Central memory CD8-positive, alpha-beta T cell (primary cell): ENCODE measurements at places on chromosomes 13 and 19.

DNA sequence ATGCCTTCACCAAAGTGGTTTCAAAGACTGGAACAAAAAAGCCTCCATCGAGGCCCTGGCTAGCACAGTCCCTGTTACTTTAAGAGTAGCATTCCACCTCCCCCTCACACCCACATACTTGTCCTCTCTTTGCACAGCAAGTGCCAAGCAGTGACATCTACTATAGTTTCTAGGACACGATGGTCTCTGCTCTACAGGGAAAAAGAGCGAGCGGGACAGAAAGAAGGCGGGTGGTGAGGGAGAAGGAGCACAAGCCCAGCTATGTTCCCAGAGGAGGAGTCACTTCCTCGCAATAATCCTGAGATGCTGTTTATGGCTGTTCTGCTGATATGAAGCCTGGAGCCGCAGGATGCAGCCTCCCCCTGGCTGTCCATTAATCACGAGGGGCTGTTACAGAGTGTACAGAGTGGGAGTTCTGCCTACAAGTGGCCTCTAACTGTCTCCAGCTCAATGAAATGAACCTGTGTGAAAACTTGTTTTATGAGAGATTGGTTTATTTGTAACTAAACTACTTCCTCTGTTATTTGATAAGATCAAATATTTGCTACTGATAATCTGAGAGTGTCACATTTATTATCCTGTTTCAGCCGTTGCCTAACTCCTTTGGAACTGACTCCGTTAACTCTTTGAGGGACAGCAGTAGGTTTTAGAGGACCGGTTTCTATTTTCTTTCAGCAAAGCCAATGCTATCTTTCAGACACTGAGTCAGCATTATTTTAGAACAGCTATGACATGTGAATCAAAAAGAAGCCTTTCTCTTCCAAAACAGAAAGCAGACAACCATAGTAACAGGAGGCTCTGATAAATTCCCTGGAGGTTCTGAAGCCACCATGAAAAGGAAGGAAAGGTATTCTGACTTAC is 208.0 kb downstream of the SPRY2 start:
- no peaks in the 10 kb centered on the region for H3K27me3 ChIP-seq
- H3K36me3 ChIP-seq, result no peaks in the 10 kb centered on the region
- H3K4me3 ChIP-seq, result no peak overlapping the region
- no peak for DNase-seq
- H3K4me1 ChIP-seq, result no peaks in the 10 kb centered on the region
- no peak overlapping the region for H3K27ac ChIP-seq

GRCh38 chr19:49555600-49556411 is 24.6 kb downstream of the NOSIP start:
- no peaks in the 10 kb centered on the region for H3K27me3 ChIP-seq
- H3K4me3 ChIP-seq, result peak overlapping the region; percentile 68
- H3K36me3 ChIP-seq, result peaks cover 42% of the 10 kb centered on the region
- DNase-seq, result peak; percentile 40

DNA sequence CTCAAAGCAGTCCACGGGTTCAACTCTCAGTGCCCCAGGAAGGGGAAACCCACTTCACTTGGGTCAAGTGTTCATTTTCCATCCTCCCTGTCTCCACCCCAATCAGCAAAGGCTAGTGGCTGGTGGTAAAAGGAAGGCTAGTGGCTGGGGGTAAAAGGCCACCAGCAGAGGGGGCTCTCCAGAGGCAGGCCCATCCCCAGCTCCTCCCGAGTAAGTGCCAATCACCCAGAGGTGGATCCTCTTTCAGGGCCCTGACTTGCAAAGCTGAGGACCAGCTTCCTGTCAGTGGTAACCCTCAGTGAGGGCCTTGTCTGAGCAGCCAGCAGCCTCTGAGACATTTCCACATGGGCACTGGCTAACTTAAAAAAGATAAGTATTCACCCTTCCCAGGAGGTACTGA is 22.0 kb upstream of the TPT1 start:
- no peak for DNase-seq
- no peaks in the 10 kb centered on the region for H3K27me3 ChIP-seq
- peaks cover 28% of the 10 kb centered on the region for H3K4me1 ChIP-seq

DNA sequence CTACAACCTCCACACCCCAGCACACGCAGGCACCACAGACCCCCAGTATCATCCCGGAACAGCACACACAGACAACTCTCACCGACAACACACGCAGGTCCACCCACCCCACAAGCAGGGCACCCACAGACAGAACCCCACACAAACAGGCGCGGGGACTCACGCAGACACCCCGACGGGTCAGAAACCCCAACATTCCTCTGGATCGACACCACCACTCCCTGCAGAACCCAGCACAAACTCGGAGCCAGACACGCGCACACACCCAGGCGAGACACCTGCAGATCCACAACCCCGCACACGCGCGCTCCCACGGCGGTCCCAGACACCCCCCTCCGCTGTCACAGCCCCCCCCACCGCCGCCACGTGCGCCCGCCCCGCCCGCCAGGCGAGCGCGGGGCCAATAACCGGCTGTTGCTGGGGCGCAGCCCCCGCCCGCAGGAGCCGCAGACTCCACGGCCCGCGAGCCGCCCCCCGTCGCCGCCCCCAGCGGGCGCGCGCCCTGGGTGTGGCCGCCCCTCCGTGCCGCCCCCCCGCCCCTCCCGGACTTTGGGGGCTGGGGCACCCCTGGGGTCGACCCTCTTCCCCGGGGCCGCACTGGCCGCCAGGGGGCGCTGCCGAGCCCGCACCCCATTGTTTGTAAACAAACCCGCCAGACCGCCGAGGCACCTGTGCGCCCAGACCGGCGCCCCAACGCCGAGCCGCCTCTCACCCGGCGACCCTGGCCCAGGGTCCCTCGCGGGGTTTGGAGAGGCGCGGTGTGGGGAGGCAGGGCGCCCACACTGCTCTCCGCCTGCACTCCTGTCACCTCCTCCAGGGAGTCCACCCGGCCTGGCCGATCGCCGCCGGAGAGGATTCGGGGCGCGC is 712 bp downstream of the BBC3 start:
- H3K27ac ChIP-seq, result no peak overlapping the region
- DNase-seq, result peak; percentile 89
- peaks cover 23% of the 10 kb centered on the region for H3K4me1 ChIP-seq
- H3K27me3 ChIP-seq, result no peaks in the 10 kb centered on the region
- no peak overlapping the region for H3K4me3 ChIP-seq
- peaks cover 33% of the 10 kb centered on the region for H3K36me3 ChIP-seq

GRCh38 chr19:16199275-16199932 is 1.7 kb downstream of the AP1M1 start:
- DNase-seq, result no peak
- peak overlapping the region; percentile 78 for H3K4me3 ChIP-seq
- H3K4me1 ChIP-seq, result peaks cover 55% of the 10 kb centered on the region
- H3K27me3 ChIP-seq, result no peaks in the 10 kb centered on the region
- H3K27ac ChIP-seq, result peak overlapping the region; percentile 49

DNA sequence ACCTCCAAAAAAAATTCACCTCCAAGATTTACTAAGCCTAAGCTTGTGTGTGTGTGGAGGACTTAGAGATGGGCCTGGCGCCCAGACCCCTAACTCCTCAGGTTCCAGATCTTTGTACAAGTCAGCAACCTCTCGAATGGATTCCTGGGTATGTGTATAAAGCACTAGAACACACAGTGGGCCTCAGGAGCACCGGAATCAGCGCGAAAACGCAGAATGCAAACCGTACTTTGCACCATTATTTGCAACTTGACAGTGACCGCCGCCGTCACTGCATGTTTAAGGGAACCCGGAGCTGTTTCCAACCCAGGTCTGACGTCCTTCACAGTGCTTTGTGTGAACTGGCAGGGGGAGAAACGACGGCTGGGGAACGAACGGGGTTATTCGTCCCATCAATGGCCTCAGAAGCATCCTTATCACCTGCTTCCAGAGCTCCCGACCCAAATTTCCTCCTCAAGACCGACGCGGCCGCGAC is 688 bp downstream of the ZNF606 start:
- DNase-seq, result no peak
- peaks cover 21% of the 10 kb centered on the region for H3K4me1 ChIP-seq
- peak overlapping the region; percentile 78 for H3K4me3 ChIP-seq
- H3K36me3 ChIP-seq, result peaks cover 27% of the 10 kb centered on the region

GRCh38 chr13:112757759-112758086 is 67.9 kb downstream of the ATP11A start:
- H3K36me3 ChIP-seq, result peaks cover 2% of the 10 kb centered on the region
- H3K4me3 ChIP-seq, result no peak overlapping the region
- H3K27ac ChIP-seq, result no peak overlapping the region
- no peaks in the 10 kb centered on the region for H3K27me3 ChIP-seq
- DNase-seq, result no peak

- peaks cover 6% of the 10 kb centered on the region for H3K4me1 ChIP-seq
- H3K4me3 ChIP-seq, result no peak overlapping the region
- DNase-seq, result no peak
- no peak overlapping the region for H3K27ac ChIP-seq
These were observed 10.3 kb upstream of the KRTDAP start for GRCh38 chr19:35500611-35501010.

DNA sequence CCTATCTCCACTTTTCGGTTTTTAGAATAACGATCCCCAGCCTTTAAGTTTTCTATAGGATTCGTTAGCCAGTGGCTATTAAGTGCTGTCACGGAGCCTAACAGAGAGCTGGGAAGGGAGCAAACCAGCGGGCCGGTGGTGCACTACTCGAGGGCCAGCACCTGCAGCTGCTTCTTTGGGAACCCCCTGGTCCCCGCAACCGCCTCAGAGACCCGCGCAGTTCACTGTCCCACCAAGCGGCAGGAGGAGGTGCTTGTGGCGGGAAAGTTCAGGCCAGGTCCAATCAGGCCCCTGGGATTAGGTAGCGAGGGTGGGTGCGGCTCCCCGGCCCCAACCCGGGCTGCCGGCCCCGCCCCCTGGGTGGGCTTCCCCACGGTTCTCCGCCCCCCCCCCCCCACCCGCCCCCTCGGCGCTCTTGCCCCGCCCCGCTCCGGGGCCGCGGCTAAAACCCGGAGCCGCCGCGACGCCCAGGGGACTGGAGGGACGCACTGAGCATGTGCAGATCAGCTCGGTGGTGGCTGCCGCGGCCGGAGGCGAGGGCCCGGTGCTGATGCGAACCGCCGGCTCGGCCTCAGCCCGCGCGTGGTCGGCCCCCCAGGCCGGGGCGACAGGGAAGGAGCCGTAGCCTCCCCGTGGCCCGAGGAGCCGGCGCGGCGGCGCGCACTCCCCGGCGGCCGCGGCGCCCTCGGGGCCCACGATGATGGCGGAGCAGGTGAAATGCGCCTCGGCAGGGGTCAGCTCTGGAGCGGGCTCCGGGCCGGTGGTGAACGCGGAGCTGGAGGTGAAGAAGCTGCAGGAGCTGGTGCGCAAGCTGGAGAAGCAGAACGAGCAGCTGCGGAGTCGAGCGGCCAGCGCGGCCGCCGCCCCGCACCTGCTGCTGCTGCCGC is at the start of gene SLAIN1:
Gene SLAIN1, plus strand, starts transcription at position 471 of the 887 bp plus-strand sequence. Its CDS starts 227 bp downstream, at position 698.
- peak; percentile 63 for DNase-seq
- H3K36me3 ChIP-seq, result peaks cover 8% of the 10 kb centered on the region
- H3K27ac ChIP-seq, result peak within 1 kb of the TSS; percentile 83
- H3K4me1 ChIP-seq, result peaks cover 34% of the 10 kb centered on the region
- peak within 1 kb of the TSS; percentile 94 for H3K4me3 ChIP-seq
- no peaks in the 10 kb centered on the region for H3K27me3 ChIP-seq

GRCh38 chr13:75170311-75170710 is 311.7 kb downstream of the TBC1D4 start:
- H3K27me3 ChIP-seq, result peaks cover 50% of the 10 kb centered on the region
- DNase-seq, result no peak
- no peak overlapping the region for H3K27ac ChIP-seq
- H3K4me1 ChIP-seq, result no peaks in the 10 kb centered on the region
- no peaks in the 10 kb centered on the region for H3K36me3 ChIP-seq

DNA sequence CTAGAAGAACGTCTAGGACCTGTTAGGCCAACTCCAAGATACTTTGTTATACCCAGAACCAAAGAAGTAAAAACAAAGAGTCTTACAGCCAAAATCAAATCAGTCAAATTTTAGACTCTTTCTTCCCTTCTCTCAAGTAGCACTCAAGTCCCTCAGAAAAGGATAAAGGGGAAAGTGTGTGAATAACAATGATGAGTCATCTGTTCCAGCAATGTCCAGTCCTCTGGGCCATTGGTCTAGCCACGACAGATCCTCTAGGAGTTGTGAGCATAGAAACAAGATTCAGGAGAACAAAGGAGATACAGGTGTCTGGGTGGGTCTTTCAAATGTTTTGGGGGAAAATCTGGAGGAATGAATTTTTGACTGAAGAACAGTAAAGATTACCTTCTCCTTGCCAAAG is 36.3 kb downstream of the STOML3 start:
- peaks cover 20% of the 10 kb centered on the region for H3K27me3 ChIP-seq
- H3K4me1 ChIP-seq, result no peaks in the 10 kb centered on the region
- no peak overlapping the region for H3K27ac ChIP-seq
- H3K4me3 ChIP-seq, result no peak overlapping the region
- DNase-seq, result no peak

DNA sequence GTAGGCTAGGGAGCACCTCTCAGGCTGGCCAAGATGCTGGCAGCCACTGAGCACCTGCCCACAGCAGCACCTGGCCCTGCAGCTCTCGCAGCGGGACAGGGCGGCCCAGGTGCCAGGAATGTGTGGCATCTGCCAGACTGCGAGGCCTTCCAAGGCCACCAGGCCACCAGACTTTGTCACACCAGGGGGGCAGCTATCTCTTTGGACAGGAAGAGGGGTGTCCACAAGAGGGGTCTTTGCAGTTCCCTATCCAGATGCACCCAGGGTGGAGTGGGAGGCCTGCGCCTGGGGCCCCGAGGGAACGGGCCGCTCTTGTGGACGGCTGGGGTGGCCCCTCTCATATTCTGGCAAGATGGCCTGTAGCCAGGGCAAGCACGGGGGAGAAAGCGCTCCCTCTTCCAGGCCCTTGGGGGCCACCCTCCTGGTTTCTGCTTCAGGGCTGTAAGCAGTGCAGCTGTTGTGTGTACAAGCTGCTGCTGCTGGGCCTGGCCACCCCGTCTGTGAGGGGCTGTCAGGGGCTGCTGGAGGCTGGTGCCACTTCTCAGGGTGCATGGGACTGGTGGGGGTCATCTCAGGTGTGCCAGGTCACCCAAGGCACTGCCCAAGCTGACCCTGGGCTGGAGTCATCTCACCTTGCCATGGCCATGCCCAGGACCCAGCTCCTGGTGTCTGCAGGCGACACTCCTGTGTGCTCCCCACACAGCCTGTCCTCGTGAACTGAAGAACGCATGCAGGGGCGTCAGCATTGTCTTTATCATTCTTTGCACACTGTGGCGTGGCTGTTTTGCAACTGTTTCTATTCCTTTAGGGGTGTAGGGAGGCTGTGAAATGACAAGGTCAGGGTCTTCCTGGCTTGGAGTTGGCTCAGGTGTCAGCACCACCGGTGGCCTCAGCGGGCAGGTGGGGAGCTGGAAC is 1.8 kb downstream of the TEX29 start:
- H3K27me3 ChIP-seq, result peaks cover 28% of the 10 kb centered on the region
- H3K27ac ChIP-seq, result no peak overlapping the region
- no peak overlapping the region for H3K4me3 ChIP-seq
- no peak for DNase-seq

GRCh38 chr19:48271531-48272151 is 1.8 kb downstream of the ZNF114 start:
- DNase-seq, result no peak
- H3K36me3 ChIP-seq, result peaks cover 2% of the 10 kb centered on the region
- peak overlapping the region; percentile 70 for H3K4me3 ChIP-seq

- no peak for DNase-seq
- peaks cover 32% of the 10 kb centered on the region for H3K27me3 ChIP-seq
- no peak overlapping the region for H3K4me3 ChIP-seq
- no peaks in the 10 kb centered on the region for H3K36me3 ChIP-seq
- H3K27ac ChIP-seq, result no peak overlapping the region
- H3K4me1 ChIP-seq, result peaks cover 5% of the 10 kb centered on the region
These were observed 6.7 kb downstream of the SHISA2 start for GRCh38 chr13:26045142-26045541.
